ENCODE measurements at places on chromosomes 13 and 19.

DNA sequence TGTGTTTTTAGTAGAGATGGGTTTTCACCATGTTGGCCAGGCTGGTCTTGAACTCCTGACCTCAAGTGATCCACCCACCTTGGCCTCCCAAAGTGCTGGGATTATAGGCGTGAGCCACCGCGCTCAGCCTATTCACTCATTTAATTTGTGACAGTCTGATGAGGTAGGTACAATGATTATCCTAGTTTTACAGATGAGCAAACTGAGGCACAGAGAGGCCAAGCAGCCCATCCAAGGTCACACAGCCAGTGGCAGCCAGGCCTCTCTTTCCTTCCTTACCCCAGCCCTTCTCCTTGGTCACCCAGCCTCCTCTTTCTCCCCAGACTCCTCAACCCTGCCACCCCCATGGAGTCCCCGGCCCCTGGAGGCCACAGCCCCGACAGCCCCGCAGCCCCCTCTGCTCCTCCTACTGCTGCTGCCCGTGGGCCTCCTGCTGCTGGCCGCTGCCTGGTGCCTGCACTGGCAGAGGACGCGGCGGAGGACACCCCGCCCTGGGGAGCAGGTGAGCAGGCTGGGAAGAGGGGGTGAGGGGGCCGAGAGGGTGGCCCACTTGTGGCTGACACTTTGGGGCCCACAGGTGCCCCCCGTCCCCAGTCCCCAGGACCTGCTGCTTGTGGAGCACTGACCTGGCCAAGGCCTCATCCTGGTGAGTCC, 6.1 kb downstream of the FLT3LG start:
- no peak for DNase-seq

GRCh38 chr13:26614721-26615120, 57.2 kb downstream of the WASF3 start:
- no peak for DNase-seq

GRCh38 chr19:23558541-23558940, 128.5 kb downstream of the ZNF675 start:
- no peak for DNase-seq

DNA sequence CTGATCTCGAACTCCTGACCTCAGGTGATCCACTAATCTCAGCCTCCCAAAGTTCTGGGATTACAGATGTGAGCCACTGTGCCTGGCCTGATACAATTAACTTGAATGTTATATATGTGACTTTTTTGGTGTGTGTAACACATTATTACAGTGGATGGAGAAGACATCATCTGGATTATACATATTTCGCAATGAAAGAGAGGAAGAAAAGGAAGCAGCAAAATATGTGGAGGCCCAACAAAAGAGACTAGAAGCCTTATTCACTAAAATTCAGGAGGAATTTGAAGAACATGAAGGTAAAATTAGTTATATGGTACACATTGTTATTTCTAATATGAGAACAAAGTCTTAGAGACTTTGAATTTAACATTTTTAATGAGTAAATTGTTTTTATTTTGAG, 55.5 kb downstream of the BRCA2 start:
- DNase-seq, result no peak

- DNase-seq, result no peak
Observed at GRCh38 chr13:109156181-109156935, 526.9 kb downstream of the MYO16 start.

GRCh38 chr19:8233370-8233769, 24.2 kb downstream of the CERS4 start:
- DNase-seq, result no peak

DNA sequence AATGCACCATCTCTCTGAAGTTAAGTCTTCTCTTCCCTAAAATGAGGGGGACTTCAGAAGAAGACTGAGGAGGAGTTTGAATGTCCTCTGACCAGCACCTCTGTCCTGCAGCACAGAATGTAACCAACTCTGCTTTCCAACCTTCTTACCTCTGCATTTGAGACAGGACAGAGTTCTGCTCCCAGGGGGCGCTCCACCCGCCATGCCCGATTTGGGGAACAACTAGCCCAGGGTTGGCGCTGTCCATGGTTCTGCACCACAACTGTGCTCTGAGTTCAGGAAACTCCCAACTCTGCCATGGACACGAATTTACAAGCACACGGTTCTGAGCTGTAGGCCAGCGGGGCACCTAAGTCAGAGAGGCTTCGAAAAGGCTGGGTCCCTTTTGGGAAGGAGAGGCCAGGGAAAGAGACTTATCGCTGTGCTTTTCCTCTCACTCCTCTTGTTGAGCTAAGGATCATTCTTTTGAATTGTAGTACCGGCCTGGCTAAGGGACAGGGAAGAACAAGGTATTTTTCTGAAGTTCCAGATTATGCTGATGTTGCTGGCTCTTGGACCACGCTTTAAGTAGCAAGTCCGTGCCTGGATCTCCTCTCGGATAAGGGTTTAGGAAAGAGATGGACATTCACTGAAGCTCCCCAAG, 22.2 kb downstream of the SIGLEC5 start:
- DNase-seq, result no peak

GRCh38 chr19:48999481-49000325, 6.0 kb downstream of the RUVBL2 start:
- no peak for DNase-seq

Data from brain pericyte (primary cell).